ENCODE measurements at places on chromosomes 7 and 10.
A peak's percentile ranks its signal among the peaks of the same experiment; 100 is the strongest.

GRCh38 chr10:44979281-44980191, 927 bp upstream of the DEPP1 start:
- no peak for DNase-seq

GRCh38 chr7:15719311-15719710, 32.8 kb upstream of the MEOX2 start:
- DNase-seq: no peak

- DNase-seq: no peak
Measured at GRCh38 chr10:46992803-46993561, 81.8 kb downstream of the PTPN20 start.

DNA sequence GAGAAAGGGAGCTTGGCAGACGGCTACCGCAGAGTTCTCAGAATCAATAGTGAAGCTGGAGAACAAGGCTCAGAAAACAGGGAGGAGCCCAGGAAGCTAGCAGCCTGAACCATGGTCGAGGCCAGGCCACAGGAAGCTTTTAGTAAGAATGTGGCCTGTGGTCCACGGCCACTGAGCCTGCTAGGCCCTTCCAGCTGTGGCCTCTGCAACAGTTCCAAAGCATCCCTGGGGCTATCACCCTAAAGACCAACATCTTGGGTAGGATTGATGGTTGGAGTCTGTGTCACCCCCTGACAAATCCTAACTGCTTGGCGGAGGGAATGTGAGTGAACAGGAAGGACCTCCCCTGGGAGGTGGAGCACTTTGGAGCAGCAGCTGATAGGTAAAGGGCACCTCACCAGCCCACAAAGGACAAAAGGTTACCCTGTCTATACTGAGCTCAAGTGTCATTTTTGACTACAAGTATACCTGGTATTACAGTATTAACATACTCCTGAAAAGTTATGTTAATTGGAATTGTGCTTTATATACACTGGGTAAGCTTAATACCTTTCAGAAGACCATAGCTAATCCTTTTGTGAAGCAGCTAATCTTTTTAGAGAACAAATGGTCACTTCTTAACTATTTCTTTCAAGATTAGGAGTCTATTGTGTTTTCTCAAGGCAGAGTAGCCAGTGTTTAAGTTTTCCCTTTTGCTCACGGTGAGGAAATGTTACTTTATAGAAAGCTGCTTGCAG, 18.7 kb downstream of the PTPRE start:
- no peak for DNase-seq

GRCh38 chr7:143407287-143408251, 1.1 kb downstream of the EPHA1 start:
- DNase-seq: no peak

DNA sequence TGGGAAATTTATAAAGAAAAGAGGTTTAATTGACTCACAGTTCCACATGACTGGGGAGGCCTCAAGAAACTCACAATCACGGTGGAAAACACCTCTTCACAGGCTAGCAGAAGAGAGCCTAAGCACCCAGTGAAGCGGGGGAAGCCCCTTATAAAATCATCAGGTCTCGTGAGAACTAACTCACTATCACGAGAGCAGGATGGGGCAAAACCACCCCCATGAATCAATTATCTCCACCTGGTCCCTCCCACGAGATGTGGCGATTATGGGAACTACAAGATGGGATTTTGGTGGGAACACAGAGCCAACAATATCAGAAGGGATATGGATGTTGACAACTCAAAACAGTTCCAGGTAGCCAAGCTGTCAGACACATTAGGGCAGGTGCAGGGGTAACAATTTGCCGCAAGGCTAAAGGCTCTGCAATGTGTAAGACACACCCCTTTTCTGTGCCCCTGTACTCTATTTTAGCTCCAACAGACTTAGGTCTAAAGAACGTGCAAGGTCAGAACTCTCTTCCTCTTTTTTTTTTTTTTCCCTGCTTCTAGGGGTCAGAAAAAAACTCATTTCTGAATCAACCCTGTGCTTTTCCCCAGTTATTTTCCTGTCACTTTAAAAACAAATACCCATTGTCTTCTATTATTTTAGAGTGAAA, 30.7 kb upstream of the RBM20 start:
- DNase-seq: peak; percentile 41

DNA sequence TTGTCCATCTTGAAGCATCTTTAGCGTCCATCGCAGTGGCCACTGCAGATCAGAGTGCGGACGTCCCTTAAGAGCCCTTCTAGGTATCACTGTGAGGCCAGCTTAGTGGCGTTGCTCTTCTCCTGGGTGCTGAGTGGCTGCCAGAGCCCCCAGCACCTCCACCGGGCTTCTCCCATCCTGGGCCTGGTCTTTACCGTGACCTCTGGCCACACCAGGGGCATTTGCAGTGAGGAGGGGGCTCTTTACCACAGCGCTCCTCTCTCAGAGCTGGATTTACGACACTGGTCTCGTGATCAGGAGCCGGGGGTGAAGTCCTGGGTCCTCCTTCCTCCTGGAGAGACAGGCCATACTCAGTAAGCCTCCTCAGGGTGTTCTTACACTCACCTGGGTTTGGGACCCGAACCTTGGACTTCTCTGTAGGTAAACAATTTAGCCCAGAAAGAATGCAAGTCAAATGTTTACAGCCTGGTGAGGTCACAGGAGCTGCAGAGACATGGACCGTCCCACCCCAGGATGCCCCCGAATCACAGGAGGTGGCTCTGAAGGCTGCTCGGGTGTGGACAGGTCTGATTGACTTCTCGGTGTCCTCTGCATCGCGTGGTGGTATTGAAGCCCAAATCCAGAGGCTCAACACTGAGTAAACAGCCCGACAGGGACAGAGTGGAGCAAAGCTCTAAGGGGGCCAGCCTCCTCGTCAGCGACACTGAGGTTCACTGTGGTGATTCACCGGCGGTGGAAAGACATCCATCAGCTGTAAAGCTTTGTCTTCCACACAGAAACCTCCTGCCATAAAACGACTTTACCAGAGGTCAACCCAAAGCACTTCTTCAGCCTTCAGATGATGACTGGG, 33.0 kb downstream of the JAKMIP3 start:
- DNase-seq: no peak

- no peak for DNase-seq
Measured at GRCh38 chr10:47146572-47146971, 153.4 kb upstream of the GDF10 start.

DNA sequence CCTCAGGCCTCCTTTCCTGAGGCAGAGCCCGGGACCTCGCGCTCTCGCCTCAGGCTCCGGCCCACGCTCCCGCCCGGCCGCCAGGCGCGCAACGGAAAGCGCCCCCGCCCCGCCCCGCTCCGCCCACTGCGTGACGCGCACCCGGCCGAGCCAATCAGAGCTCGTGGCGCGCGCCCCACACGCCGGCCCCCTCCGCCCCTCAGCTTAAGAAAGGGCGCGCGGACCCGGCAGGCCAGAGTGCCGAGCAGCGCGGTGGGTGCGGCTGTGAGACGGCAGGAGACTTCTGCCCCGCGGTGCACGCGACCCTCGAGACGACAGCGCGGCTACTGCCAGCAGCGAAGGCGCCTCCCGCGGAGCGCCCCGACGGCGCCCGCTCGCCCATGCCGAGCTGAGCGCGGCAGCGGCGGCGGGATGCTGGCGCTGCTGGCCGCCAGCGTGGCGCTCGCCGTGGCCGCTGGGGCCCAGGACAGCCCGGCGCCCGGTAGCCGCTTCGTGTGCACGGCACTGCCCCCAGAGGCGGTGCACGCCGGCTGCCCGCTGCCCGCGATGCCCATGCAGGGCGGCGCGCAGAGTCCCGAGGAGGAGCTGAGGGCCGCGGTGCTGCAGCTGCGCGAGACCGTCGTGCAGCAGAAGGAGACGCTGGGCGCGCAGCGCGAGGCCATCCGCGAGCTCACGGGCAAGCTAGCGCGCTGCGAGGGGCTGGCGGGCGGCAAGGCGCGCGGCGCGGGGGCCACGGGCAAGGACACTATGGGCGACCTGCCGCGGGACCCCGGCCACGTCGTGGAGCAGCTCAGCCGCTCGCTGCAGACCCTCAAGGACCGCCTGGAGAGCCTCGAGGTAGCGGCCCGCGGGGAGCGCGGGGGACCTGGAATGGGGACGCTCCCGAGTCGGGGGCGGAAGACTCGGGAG, at the start of gene NPTX2:
Gene NPTX2, plus strand, starts transcription at position 235 of the 909 bp plus-strand sequence. Its CDS starts 177 bp downstream, at position 412.
- peak; percentile 2 for DNase-seq

DNA sequence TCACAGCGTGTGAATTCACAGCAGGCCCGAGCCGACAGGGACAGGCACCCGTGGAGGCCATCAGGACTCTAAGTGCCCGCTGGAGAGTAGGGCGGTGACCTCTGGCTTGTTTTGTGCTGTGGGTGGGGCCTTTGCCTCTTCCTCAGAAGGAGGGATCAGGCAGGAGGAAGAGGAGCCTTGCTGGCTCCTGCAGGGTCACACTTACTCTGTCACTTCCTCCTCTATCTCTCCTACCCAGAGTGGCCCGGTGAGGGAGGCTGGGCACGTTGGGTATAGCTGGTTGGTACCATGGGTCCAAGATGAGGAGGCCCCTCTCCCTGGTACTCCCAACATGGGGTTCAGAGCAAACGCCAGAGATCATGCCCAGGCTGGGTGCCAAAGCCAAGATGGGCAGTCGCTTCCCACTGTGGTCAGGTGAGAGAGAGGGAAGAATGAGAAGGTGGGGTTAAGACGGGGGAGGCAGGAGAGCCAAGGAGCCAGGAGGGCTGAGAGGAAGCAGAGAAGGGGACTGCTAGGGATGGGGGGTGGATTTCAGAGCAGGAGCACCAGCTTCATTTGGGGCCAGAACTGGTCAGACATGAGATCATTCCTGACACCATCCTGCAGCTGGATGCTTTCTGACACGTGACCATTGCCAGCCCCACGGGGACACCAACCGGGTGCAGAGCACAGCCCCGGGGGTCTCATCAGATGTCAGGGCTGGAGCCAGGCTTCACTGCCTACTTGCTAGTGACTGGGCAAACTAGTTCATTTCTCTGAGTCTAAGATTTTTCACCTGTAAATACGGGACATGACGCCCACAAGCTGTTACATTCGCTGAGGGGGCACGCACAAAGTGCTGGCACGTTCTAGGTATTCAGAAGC, 54.8 kb upstream of the CACUL1 start:
- no peak for DNase-seq

GRCh38 chr10:29323367-29323766, 34.5 kb downstream of the LYZL1 start:
- DNase-seq: no peak

- DNase-seq: peak; percentile 53
Measured at GRCh38 chr7:2894118-2894940, 50.2 kb upstream of the GNA12 start.

- DNase-seq: no peak
Measured at GRCh38 chr7:69129951-69130350, 468.3 kb upstream of the AUTS2 start.

GRCh38 chr7:142332421-142332820, 74.6 kb upstream of the PRSS58 start:
- DNase-seq: no peak

DNA sequence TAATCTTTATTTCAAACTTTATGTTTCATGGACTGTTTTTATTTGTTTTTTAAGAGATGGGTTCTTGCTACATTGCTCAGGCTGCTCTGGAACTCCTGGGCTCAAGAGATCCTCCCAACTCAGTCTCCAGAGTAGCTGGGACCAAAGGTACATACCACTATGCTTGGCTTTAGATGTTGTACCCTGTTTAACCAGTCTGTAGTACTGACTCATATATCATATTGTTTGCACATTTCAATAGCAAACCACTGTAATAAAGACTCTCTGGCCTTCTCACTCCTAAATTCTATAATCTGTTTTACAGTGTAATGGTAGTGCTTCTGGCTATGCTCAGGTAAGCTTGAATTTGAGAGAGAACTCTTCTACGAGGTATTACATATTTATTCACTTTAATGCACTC, 413.6 kb upstream of the PCDH15 start:
- no peak for DNase-seq

GRCh38 chr10:72011976-72012512, 47.8 kb downstream of the CHST3 start:
- no peak for DNase-seq

GRCh38 chr10:121722665-121723064, 124.4 kb upstream of the FGFR2 start:
- no peak for DNase-seq

- no peak for DNase-seq
Measured at GRCh38 chr10:47380341-47381102, 3.6 kb downstream of the ZNF488 start.

- DNase-seq: no peak
Measured at GRCh38 chr10:99296605-99297004, 32.6 kb upstream of the CNNM1 start.

DNA sequence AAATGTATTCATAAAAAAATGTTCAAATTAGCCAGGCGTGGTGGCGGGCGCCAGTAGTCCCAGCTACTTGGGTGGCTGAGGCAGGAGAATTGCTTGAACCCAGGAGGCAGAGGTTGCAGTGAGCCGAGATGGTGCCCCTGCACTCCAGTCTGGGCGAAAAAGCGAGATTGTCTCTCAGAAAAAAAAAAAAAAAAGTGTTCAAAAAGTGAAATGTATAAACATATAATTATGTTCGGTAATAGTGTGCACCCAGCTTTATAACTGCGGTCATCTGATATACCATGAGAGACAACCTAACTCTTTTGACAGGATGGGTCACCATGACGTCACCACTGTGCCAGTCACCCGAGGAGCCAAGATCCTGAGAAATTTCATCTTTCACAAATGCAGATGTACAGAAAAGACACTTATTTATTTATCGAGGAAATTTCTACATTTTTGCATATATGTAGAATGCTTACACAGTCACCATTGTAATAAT, 594 bp upstream of the RP9 start:
- no peak for DNase-seq

GRCh38 chr10:123755061-123755460, 88.9 kb downstream of the GPR26 start:
- DNase-seq: no peak

DNA sequence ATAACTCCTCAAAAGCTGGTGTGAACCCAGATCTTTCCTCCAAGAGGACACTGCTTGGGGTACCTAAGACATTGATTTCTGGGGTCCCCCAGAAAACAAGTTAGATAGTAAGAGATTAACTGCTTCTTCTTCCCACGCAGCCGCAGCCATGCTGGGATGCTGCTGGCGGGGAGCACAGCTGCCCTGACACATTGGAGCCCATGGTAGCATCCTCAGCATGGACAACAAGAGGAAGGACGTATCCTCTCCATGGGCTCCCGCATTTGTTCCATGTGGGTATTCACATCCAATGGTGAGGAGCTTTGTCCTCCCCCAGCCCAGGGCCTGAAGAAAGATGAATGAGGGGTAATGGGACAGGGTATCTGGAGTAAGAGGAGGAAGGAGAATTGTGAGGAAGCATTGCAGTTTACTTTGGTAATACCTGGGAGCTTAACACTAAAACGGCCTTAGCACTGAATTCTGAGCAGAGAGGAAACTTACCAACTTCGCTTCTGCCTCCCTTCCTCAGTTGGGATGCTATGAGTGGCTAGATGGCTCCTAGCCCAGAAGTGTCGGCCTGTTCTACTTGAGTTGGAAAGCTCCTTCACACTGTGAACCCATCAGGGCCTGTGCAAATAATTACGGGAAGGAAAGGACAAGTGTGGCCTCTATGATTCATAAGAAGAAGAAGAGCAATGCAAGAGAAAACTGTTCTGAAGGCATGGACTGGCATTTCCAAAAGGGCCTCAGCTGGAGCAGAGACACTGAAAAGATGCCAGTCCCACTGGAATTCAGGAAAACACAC, 43.9 kb downstream of the C10orf120 start:
- DNase-seq: no peak

GRCh38 chr7:42768045-42768444, 143.8 kb downstream of the C7orf25 start:
- no peak for DNase-seq
